ENCODE measurements at places on chromosomes 1 and 21.

GRCh38 chr1:30232288-30232899 is 491.0 kb downstream of the MATN1 start:
- DNase-seq = peak; percentile 0

- no peak for DNase-seq
These were observed 435.7 kb upstream of the PROX1 start for GRCh38 chr1:213552045-213552444.

GRCh38 chr1:216549796-216550195 is 126.5 kb upstream of the USH2A start:
- no peak for DNase-seq

GRCh38 chr1:109891930-109892329 is 18.7 kb upstream of the CSF1 start:
- no peak for DNase-seq

GRCh38 chr21:32599091-32599490 is 13.1 kb downstream of the CFAP298 start:
- DNase-seq = no peak

- no peak for DNase-seq
These were observed 70.4 kb downstream of the VAV3 start for GRCh38 chr1:107894605-107895004.

DNA sequence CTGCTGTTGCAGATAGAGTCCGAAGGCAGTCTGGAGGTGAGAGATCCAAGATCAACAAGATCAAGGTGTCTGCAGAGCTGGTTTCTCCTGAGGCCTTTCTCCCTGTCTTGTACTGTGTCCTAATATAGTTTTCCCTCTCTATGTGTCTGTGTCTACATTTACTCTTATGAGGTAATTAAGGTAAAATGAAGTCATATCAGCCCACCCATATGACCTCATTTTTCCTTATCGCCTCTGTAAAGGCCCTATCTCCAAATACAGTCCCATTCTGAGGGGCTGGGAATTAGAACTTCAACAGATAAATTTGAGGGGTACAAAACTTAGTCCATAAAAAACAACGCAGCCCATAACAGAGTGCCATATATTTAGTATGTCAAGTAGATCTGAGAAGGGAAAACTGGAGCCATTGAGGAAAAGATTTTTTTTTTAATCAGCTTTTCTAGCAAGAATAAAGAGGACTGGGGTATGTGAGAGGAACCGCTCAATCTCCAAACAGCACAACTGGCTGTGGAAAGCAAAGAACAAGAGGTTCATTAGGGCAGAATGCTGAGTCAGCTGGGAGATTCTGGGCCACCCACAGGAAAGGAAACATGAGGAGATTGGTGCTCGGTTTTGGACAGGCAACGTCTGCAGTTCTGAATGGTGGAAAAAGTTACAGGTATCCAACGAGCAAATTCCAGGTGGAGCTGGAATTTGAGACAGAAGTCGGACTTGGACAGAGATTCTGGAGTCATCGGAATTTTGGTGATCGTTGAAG is 65.7 kb downstream of the MAP3K21 start:
- no peak for DNase-seq

DNA sequence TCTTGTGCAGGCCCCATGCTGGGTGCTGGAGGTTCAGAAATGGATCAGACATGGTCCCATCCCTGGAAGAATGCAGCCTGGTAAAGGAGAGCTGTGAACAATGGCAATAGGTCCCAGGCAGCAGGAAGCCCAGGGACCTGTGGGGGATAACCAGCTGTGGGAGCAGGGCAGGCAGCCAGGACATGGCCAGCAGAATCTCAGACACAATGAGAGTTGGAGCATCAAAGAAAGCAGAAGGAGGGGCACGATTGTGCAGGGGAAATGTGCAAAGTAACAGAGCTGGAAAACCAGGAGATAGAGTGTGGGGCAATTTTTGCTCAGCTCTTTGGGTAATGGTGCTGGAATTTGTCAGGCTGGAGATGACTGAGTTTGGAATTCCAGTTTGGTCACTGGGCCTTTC is 44.3 kb downstream of the C8B start:
- no peak for DNase-seq

GRCh38 chr1:111236806-111237205 is 9.3 kb downstream of the CHI3L2 start:
- DNase-seq = no peak

DNA sequence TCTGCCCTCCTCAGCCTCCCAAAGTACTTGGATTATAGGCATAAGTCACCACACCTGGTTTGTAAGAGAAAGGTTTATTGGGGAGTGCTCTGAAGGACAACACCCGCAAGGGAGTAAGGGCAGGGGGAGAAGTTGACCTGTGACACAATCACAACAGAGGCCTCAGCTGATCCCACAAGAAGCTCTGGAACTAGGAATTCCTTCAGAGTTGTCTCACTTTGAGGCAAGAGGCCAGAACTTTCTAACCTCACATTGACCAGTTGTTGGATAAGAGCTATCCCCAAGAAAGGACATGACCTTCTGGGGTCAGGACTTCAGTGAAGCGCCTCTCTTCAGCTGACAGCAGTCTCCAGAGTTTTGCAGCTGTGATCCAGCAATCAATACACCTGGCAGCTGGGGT is 27.4 kb upstream of the RC3H1 start:
- no peak for DNase-seq

GRCh38 chr1:240720976-240721375 is 109.0 kb upstream of the GREM2 start:
- DNase-seq = no peak

GRCh38 chr1:116346943-116347673 is 25.9 kb upstream of the ATP1A1 start:
- DNase-seq = no peak

DNA sequence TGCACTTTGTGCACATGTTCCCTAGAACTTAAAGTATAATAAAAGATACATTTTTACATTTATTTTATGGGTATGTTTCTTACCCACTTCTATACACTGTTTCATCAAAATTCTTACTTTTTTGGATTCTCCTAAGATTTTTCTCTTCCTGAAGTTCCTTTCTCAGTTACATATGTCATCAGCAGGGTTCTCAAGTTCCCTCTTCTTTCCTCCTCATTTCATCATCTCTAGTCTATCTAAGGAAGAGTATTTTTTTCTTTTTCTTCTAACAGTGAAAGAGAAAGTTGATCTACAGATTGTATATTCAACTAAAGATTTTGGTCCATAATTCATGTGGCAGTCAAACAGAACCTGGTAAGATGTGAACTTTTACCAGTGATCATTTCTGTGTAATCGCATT is 41.2 kb upstream of the CYYR1 start:
- DNase-seq = no peak

GRCh38 chr1:181089676-181090544 is 1.4 kb downstream of the IER5 start:
- peak; percentile 30 for DNase-seq

DNA sequence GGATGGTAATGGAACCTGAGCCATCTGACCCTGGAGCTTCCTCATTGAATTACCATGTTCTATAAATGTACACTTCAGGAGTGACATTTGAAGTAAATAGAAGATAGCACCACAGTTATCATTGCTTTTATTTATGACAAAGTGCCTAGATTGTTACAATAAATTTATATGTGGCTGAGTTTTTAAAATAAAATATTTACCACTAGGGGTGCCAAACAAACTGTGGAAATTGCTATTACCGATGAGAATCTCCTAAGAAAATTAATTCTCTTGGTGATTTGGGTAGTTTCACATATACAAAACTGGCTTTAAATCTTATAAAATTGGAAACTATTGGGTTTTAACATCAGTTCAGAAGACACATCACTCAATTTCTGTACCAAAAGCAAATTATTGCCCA is 1.4 kb upstream of the TNR start:
- DNase-seq = no peak

DNA sequence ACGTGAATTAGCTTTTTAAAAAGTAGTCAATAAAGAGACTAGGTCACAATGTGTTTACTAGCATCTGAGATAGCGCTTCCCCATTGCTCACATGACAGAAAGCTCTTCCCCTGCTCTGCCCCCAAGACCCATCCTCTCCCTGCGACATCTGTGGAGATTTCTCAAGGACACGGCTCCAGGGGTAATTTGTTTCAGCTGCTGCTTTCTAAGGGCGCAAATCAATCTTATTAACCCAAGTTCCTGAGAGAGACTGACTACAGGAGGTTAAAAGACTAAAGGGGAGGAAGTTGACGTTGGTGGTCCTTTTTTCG is at the start of gene MYOCOS:
MYOCOS (plus strand) TSS at position 92 of the 311 bp plus-strand sequence. CDS start 1,641 bp downstream, outside the sequence.
- DNase-seq = no peak

GRCh38 chr1:191176131-191176530 is 698.5 kb upstream of the BRINP3 start:
- no peak for DNase-seq

GRCh38 chr1:175129644-175129996 is 62.0 kb downstream of the TNN start:
- DNase-seq = no peak

- no peak for DNase-seq
These were observed 2.8 kb downstream of the AGTRAP start for GRCh38 chr1:11738783-11739182.

GRCh38 chr1:225114354-225114990 is 185.0 kb downstream of the DNAH14 start:
- DNase-seq = no peak

GRCh38 chr1:73953186-73953585 is 244.8 kb downstream of the LRRIQ3 start:
- no peak for DNase-seq

DNA sequence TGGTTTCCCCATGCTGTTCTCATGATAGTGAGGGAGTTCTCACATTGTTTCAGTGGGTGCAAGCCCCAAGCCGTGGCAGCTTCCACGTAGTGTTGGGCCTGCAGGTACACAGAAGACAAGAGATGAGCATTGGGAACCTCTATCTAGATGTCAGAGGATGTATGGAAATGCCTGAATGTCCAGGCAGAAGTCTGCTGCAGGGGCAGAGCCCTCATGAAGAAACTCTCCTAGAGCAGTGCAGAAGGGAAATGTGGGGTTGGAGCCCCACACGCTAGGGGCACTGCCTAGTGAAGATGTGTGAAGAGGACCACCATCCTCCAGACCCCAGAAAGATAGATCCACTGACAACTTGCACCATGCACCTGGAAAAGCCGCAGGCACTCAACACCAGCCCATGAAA is 17.0 kb downstream of the GPR161 start:
- no peak for DNase-seq

- DNase-seq = no peak
These were observed 208.7 kb downstream of the FGGY start for GRCh38 chr1:59505596-59506028.

DNA sequence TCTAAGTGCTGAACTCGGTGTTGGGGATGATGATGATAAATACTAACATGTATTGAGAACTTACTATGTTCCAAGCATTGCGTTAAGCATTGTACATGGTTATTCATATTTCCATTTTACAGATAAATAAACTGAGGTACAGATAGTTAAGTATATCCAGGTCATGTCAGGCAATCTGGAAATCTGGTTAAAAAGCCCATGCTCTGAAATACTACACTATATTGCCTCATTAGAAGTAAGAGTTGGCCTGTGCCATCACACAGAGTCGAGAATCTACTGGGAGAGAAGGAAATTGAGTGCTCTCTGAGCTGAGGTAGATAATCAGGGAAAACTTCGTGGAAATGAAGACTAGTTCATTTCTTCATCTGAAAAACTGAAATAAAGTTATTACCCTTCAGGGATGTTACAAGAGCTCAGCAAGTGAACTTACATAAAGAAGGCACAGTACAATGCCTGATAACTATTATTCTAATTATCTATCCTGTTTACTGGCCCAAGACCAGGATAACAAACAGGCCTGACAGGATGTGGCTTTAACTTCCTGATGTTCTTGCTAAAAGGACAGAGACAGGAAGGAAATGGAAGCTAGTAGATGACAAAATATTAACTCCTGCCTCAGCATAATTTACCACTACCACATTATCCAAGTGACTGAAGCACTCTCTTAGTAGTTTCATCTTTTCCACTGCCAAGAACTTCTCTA is 85.6 kb downstream of the EPS15 start:
- DNase-seq = no peak

DNA sequence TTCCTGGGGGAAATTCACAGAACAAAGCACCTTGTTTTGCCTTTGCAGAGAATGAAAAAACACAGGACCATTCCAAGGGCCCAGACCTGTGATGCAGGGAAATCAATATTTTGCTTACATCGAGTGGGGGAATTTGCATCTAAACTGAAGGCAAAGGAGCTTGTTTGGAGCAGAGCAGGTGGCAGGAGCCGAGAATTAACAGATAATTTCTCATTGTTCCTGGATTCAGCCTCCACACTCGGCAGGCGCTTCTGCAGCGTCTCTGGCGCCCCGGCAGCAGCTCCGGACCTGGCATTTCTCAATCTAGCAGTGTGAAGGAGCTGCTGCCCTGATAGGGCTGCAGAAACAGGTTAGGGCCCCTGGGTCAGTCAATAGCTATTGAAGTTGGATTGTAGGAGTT is 2.0 kb upstream of the SYT6 start:
- no peak for DNase-seq

DNA sequence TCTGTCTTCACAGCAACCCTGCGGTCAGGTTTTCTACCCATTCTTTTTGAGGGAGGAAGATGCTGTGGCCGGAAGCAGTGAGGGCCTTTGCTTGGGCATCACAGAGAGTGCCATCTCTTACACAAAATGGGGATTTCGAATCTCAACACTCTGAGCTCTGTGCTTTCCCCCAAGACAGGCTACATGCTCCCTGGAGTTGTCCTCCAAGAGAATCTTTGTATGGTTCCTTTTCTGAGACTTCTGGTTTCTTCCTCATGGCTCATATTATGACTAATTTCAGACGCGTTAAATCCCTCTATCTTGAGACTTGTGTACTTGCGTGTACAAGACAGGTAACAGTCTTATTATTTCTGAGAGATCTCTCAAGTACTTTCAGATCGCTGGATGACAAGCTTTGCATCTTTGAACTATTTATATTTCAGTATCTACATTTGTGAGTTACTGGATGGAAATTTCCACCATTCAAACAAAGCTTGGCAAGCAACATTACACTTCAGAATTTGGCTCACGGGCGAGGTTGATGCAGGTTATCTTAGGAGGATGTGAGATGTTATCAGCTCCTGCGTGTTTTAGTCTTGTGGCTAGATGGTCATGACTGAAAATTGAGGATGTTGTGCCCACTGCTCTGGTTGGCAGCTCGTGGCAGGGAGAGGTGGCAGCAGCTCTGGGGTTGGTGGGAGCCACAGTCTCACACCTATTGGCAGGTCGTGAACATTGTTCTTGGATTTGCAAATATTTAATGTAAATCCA is 19.4 kb downstream of the ABCG1 start:
- no peak for DNase-seq

- DNase-seq = no peak
These were observed 13.2 kb downstream of the TMCO1 start for GRCh38 chr1:165755393-165756010.

GRCh38 chr1:112833806-112834205 is 118.7 kb upstream of the PPM1J start:
- DNase-seq = no peak

DNA sequence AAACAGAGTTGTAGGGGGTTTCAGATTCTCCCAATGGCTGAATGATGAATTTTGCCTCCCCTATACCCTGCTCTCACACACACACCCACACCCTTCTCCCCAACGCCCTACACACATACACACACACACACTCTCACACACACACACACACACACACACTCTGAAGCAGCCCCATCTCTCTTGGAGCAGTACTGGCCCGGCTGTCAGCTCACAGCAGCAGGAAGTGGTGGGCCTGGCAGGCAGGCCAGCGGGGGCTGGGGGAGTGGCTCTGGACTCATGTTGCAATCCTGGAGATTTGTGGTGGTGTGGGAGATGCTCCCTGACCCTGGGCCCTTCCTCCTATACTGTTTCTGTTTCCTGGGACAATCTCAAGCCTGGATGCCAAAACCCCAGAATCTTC is 2.2 kb downstream of the IKBKE start:
- no peak for DNase-seq

Measured in SW 1271 (cell line).